Stimulated activated CD4-positive, alpha-beta T cell treated with anti-CD3 and anti-CD28 coated beads, Interleukin-15, amount 100 ng/mL, for 1 hour (primary cell): ENCODE measurements at places on chromosomes 7 and 10.

DNA sequence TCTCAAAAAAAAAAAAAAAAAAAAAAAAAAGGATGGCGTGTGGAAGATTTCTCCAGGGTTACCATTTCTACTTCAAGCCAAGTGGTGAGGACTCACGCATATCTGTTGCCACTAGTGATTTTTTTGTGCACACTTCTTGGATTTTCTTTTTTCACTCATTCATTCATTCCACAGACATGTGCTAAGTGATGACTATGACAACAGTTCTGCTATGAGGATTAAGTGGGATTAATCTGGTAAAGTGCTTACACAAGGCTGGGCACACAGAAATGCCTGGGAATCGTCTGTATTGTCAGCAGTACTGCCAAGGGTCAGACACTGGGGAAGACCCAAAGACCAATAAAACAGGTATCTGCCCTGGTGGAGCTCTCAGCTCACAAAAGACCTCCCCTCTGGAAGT lies 6.3 kb upstream of the OPN1SW start:
- no peak for DNase-seq

DNA sequence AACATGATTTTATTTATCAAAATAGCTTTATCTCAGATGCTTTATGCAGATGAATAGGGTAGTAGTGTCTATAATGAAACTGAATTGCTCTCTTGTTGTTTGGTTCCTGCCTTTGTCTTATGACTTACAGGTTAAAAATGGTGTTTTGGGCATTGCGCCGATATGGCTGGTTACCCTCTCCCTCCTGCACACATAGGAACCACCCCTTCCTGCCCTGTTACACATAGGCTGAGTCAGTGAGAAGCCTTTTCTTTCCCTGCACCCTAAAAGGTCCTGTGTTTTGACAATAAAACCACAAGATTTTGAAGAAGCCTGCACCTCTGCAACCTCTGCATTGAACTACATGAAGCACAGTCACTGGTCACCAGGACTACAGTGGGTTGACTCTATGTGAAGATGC lies 655.8 kb upstream of the ANKRD30A start:
- DNase-seq, result no peak

DNA sequence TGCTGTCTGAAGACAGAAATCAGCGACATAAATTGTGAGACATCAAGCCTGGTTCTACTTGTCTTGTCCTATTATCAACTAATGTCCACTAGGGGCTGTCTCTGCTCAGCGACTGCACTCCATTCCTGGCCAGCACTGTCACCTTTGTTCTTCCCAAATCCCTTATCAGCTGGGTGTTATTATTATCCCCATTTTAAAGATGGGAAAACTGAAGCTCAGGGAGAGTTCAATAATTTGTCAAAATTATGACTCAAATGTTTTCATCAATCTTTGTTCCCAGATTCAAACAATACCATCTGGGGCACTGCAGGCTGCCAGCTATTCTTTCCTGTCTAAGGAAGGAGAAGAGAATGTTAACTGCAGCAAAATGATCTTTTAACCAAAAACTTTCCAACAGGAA lies 431.6 kb upstream of the NFE2L3 start:
- DNase-seq, result no peak

DNA sequence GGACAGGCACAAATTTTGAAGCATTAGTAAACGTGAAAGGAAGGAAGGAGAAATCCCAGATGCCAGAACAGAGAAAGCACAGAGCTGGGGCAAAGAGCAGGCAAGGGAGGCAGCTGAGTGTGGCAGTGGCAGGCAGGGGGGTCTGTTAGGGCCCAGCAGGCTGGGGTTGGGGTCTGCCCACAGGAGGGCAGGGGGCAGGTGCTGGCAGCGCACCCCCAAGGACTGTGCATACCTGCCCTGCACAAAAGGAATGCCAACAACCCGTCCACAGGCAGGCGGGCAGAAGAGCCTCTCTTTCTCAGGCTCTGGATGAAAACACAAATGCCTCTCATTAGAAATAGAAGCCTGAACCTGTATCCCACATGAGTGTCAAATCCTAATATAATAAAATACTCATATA lies 552.3 kb downstream of the PTPRN2 start:
- no peak for DNase-seq

- peak; percentile 56 for DNase-seq
Measured at GRCh38 chr10:103193107-103193819, at the start of gene NT5C2. Gene NT5C2 (minus strand): TSS chr10:103193272. CDS start chr10:103174958, 18,314 bp downstream.

DNA sequence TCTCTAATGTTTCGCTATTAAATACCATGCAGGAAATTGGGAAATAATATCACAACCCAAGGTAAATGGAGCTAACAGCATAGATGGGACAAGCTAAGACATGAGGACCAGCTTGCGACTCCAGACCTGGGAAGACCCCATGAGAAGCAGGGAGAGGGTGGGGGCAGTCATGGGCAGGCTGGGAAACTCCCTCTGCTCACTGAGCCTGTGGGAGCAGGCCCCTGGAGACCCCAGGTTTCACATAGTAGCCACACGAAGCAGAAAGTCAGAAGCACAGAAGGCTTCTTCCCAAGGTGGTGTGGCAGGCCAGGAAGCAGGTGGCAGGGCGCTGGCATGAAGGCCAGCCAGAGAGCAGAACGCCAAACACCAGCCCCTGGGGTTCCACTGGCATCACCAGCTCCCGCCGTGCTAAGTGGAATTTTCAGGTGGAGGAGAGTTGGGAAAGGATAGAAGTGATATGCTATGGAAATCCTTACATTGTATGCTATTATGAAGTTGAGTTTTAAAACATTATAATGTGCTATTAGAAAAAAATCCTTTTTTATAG lies 99.9 kb upstream of the RNF32 start:
- DNase-seq, result no peak

DNA sequence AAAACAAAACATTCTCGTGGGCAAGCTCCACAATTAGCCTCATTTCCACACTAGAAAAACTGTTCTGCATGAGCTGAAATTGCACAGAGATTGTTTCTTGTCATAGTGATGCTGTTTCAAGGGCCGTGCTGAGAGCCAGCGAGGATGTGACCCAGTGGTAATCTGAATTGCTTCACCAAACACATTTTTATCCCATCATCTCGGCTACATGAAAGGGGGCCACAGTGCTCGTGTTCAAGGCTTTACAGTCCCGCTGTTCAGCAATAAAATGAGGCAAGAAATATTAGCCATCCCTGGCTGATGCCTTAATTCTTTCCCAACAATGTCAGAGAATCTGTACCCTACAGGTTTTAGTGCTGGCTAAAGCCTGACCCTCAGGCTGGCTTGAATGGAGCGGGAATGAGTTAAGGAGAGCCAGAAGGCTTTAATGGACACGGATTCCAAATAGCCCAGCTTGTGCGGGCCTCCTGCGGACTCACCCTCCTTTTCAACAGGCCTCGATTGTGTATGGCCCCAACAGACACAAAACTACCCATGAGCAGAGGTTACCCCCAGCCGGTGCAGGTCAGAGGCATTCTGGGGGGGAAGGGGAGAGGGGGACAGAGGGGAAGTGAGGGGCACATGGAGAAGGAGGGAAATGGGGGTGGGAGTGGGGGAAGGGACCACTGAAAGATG lies 2.0 kb upstream of the GDF10 start:
- no peak for DNase-seq
